NB4 (cell line): ENCODE measurements at places on chromosomes 16 and 17.

- peak; percentile 50 for DNase-seq
Observed at GRCh38 chr16:48537275-48537674, 72.7 kb downstream of the N4BP1 start.

GRCh38 chr17:11485336-11486100 lies 112.8 kb upstream of the DNAH9 start:
- DNase-seq = no peak

- no peak for DNase-seq
Observed at GRCh38 chr17:10116267-10116666, 82.1 kb downstream of the GAS7 start.

GRCh38 chr16:70250748-70251628 lies 752 bp downstream of the EXOSC6 start:
- DNase-seq = peak; percentile 79

DNA sequence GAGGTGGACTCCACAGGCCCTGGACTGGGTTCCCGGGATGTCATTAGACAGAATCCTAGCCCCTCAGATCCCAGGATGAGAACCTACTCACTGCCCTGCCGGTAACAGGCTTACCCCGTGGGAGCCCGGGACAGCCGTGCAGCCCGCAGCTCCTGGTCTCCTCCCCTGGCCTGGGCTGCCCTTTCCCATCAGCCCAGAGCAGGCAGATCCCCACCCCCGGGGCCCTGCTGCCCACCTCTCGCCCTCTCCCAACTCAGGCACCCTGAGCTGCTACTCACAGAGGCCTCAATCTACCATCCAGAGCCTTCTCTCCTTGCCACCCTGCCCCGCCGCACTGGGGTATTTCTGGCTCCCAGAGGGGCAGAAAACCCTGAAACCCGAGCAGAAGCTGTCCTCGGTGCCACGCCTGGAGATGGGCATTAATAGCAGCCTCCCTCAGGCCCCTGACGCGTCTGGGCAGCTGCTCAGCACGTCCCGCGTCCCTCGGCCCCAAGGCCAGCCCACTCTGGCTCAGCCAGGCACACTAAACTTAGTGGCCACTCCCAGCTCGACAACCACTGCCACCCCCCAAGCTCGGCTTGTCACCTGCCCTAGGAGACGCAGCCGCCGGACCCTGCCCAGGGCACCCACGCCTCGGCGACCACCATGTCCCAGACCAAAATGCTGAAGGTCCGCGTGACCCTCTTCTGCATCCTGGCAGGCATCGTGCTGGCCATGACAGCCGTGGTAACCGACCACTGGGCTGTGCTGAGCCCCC lies at the start of gene CACNG1:
TSS of gene CACNG1 (plus strand) at position 539 of the 757 bp plus-strand sequence. CDS start at position 646, 107 bp downstream.
- no peak for DNase-seq

- no peak for DNase-seq
Observed at GRCh38 chr17:42240201-42240600, 36.0 kb downstream of the STAT5B start.

DNA sequence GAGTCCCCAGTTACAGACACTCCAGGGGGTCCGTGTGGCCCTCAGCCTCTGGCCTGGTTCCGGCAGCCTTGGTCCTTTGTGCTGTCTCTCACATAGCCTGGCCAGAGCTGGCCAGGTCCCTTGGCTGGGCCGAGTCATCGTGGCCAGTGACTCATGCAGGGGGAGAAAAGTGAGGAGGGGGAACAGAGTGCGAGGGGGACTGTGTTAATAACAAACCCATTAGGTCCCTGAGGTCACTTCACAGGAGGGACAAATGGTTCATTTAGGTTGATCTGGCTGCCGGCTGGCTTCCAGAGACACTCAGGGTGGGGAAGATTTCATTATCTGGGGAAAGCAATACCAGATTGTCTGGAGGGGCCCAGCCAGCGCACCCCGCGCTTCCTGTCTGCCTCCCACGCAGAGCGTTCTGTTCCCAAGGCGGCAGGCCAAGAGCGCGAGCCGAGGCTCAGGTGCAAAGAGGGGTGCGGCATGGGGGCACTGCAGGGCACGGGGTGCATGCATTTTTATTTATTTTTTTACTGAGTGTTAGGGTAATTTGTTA lies 223.1 kb downstream of the SEC14L1 start:
- DNase-seq = peak; percentile 71

GRCh38 chr16:31333686-31334649 lies 21.0 kb upstream of the ITGAX start:
- DNase-seq = peak; percentile 68

GRCh38 chr16:2149630-2150417 lies 1.4 kb downstream of the RAB26 start:
- peak; percentile 65 for DNase-seq

DNA sequence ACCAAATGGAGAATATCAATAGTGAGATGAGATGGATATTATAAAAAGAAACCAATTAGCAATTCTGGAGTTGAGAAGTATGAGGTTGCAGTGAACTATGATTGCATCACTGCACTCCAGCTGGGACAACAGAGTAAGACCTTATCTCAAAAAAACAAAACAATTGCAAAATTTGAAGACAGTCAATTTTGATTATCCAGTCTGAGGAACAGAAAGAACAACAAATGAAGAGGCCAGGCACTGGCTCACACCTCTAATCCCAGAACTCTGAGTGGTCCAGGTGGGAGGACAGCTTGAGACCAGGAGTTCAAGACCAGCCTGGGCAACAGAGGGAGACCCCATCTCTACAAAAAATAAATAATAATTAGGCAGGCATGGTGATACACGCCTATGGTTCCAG lies 35.0 kb downstream of the USP32 start:
- DNase-seq = no peak
